Eye (tissue), 1 donor: ENCODE measurements at places on chromosomes 1 and 21.

DNA sequence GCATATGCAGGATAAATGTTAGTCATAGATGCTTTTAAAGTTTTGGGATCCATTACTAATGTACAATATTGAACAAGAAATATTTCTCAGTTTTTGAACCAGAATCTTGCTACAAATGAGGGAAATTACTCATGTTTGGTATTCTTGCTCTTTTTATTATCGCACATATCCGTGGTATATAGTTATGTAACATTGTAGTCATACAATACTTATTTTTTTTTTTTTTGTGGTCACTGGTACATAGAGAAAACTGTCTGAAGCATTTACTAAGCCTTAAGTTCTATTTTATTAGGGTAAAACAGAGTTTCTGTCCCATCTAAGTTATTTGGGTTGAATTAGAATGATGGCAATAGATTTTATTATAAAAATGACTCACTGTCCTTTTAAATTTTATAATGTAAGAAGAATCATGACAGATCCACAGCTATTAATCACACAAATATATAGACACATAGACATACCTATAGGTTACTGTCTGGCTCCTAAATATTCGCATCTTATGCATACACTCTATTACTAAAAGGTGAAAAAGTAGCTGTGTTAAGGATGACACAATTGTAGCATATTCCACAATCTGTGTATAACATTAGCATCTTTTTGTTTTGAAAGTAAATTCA lies 18.0 kb upstream of the PRKAA2 start:
- no peak for DNase-seq

GRCh38 chr1:98176936-98177335 lies 256.1 kb upstream of the DPYD start:
- DNase-seq = no peak

DNA sequence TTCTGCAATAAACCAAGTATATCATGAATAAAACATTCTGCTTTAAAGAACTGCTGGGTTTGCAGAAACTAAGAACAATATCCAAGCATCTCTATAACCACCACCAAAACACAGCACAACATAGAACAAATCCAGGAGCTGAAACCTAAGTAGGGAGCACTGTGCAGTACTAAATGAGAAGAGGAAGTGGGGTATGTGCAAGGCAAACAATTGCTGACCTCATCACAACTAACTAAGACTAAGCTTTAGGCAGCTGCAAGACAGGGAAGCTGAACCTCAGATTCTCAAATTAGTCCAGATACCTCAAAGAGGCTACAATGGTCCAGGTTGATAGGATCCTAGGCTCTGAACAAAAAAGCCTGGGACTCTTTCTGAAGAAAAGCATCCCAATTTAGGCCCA lies 172.6 kb downstream of the SLC44A5 start:
- DNase-seq = no peak

GRCh38 chr1:24888971-24889676 lies 41.0 kb downstream of the RUNX3 start:
- no peak for DNase-seq

- no peak for DNase-seq
Observed at GRCh38 chr1:90955769-90956168, 66.1 kb downstream of the ZNF644 start.

DNA sequence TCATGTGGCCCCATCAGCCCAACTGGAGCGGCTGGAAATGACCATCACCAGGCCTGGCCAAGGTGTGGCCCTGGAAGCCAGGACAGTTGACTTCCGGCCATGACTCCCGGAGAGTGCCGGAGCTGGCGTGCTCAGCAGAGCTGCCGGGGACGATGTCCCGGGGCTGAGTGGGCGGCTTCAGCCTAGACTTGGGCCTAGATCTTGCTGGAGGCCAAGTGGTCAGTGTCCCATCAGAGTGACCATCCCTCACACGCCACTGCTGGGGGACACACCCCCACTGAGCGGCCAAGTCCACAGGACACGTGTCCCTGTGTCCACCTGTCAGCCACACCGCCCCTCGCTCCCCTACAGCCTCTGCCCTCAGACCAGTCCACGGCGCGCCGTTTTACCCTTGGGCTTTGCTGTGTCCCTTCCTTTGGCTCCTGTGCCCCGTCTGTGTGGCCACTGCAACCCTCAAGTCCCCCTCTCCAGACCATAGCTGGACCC lies 4.0 kb downstream of the FAAP20 start:
- DNase-seq = no peak

DNA sequence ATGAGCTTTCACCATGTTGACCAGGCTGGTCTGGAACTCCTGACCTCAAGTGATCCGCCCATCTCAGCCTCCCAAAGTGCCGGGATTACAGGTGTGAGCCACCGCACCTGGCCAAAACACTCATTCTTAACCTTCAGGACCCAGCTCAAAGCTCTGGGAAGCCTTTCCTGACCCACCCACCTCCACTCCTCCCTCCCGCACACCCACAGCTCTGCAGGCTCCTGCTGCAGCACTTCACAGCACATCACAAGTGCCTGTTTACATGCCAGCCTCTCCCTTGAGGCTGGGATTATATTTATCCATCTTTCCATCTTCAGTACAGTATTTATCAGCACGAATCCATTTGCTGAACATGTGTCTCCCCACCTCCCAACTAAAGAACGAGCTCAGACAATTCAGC lies 14.9 kb downstream of the SLC9A1 start:
- no peak for DNase-seq

- DNase-seq = no peak
Observed at GRCh38 chr1:58402444-58402843, 144.1 kb downstream of the OMA1 start.

- DNase-seq = no peak
Observed at GRCh38 chr1:234746798-234747196, 136.8 kb upstream of the IRF2BP2 start.

- DNase-seq = no peak
Observed at GRCh38 chr1:9410737-9411297, 118.1 kb downstream of the SPSB1 start.

- DNase-seq = no peak
Observed at GRCh38 chr1:35560256-35561225, 2.9 kb downstream of the NCDN start.

- no peak for DNase-seq
Observed at GRCh38 chr1:215228193-215228592, 145.7 kb downstream of the KCNK2 start.

- DNase-seq = no peak
Observed at GRCh38 chr1:93014168-93014567, 52.9 kb upstream of the DIPK1A start.

GRCh38 chr1:193540511-193540910 lies 354.1 kb upstream of the B3GALT2 start:
- no peak for DNase-seq

DNA sequence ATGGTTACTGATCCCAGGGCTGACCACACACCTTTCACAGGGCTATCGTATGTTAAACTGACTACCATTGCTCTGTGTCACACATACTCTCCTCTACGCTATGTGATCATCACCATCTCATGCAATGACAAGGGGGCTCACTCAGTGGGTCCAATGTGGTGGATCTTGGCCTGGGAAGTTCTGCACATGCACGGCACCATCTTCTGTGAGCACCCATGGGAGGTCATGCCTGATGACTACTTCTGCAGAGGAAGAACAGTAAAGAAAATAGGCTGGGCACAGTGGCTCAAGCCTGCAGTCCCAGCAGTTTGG lies 60.0 kb upstream of the FOXD3 start:
- DNase-seq = no peak

DNA sequence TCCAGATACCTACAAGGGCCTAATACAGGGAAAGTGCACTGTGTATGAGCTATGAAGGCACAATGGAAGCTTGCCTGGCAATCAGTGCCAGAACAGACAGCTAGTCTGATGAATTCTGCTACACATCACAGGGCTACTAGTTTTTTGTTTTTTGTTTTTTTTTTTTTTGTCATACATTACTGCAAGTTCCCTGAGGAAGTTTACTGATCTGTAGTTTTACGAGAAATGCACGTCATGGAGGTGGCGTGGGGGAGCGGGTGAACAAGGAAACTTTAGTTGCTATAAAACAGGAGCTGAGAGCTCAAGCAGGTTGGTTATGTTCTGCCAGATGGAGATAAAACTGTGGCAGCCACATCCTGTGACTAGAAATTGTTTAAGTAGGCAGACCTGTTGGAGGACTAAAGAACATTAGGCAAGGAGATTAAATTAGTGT lies 17.7 kb downstream of the PTPRC start:
- DNase-seq = no peak

GRCh38 chr1:31781756-31782371 lies 17.7 kb upstream of the ADGRB2 start:
- DNase-seq = peak; percentile 80

GRCh38 chr1:184191181-184191621 lies 139.7 kb downstream of the TSEN15 start:
- peak; percentile 83 for DNase-seq

- no peak for DNase-seq
Observed at GRCh38 chr1:21326861-21327344, 36.6 kb upstream of the ECE1 start.

GRCh38 chr1:115246526-115246925 lies 91.5 kb downstream of the NGF start:
- DNase-seq = no peak

GRCh38 chr1:174074757-174075156 lies 52.6 kb upstream of the RC3H1 start:
- peak; percentile 8 for DNase-seq

GRCh38 chr1:158689110-158689509 lies 2.6 kb upstream of the SPTA1 start:
- no peak for DNase-seq

DNA sequence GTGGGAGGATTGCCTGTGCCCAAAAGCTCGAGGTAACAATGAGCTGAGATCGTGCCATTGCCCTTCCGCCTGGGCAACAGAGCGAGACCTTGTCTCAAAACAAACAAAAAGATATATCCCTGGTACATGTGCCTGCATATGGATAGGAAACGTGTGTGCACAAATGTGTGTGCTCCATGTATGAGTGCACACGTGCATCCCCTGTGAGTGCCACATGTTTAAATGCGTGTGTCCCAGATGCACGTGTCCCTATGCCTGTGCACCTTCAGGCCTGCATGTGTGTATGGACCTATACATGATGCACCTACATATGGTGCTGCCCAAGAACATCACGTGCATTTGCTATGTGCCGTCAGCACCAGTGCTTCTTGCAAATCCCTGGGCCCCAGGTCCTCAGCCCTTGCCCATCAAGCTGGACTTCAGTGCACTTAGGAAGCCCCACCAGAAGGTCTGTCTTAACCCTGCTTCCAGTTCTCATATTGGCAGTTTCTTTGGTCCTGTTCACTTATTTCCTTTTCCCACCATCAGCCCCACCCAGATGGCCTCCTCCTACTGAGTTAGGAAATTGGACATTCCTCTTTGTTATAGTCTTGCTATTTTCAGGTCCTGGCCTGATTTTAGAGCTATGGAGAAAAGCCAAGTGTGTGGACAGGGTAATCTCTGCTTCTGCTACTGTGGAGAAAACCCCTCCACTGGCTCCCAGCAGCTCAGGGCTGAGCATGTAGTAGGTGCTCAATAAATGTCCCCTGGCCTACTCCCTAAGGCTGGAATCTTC lies 15.4 kb downstream of the TIE1 start:
- DNase-seq = no peak
